Keratinocyte (primary cell): ENCODE measurements at places on chromosomes 1 and 21. TPM values are rescaled to one million over a fixed set of nuclear protein-coding genes. Genes with fewer than 3 reads are reported as not detected.
A peak's percentile ranks its signal among the peaks of the same experiment; 100 is the strongest.

DNA sequence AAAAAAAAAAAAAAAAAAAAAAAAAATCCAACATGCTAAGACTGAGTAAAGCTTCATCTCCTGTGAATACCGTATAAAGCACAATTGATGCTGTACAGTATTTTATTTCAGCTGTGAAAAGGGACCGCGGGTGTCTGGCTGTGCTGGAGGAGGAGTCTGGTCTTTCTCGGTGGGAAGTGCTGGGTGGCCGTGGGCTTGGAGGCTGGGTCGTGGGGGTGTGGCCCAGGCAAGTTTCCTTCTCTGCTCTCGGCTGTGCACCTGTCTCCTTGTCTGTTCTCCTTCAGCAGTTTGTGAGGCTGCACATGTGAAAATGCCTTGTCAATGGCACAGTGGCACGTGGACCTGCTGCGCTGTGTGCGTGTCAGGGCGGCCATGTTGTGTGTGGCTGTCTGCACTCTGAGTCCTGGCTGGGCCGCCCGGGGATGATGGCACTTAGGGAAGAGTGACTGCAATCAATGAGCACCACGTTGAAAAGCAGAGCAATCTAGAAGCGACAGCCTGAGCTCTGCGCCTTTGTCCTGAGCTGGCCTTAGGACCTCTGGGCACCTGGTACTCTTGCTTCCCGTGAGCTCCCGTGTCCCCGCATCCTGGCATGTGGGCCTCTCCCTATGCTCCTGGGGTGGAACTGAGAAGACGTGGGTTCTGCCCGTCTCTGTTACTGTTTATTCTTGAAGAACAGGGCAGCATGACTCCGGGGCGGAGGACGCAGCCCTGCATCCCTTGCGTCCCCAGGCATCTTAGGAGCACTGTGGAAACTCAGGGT lies 14.5 kb downstream of the AGPAT3 start:
- DNase-seq, result no peak

- no peak for DNase-seq
Measured at GRCh38 chr1:207977876-207978275, 67.0 kb upstream of the CD34 start.

- DNase-seq, result no peak
Measured at GRCh38 chr21:38810034-38810825, 4.5 kb downstream of the ETS2 start.

- DNase-seq, result no peak
Measured at GRCh38 chr21:25891596-25891995, 156.8 kb downstream of the GABPA start.

DNA sequence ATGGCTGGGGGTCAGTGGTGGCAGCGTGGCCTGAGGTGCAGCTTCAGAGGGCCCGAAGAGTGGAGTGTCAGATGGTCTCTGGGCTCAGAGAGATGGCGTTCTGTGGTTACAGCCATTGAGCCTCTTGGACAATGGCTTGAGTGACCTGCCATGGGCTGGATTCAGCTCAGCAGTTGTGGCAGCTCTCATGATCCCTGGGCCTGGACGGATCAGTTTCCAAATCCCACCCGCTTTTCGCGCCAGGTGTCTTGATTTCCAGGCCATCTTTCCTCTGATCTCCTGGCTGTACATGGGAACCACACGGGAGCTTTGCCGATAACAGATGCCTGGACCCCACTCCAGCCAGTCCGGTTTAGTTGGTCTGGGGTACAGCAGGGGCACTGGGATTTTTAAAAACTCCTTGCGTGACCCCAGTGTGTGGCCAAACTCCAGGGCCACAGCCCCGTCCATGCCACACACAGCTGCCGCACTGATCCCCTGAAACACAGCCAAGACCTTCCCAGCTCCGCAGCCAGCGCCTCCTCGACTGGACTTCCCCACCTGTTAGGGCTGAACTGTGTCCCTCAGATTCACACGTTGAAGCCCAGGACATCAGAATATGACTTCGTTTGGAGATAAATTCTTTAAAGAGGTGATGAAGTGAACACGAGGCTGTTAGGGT lies 67.9 kb downstream of the ATP5PO start:
- no peak for DNase-seq

- DNase-seq, result no peak
Measured at GRCh38 chr1:119937198-119937597, 40.9 kb upstream of the ADAM30 start.

DNA sequence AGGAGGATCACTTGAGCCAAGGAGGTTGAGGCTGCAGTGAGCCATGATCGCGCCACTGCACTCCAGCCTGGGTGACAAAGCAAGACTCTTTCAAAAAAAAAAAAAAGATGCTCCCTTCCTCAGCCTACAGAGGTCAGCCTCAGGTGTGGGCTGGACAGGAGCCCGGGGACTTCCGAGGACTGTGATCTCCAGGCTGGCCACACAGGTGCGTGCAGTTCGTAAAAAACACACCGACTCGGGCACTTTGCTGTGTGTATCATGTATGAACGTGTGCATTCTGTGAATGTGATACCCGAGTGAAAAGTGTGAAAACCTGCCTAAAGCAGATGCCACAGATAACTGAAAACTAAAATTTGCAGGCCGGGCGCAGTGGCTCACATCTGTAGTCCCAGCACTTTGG lies 8.4 kb upstream of the CCDC27 start:
- no peak for DNase-seq

DNA sequence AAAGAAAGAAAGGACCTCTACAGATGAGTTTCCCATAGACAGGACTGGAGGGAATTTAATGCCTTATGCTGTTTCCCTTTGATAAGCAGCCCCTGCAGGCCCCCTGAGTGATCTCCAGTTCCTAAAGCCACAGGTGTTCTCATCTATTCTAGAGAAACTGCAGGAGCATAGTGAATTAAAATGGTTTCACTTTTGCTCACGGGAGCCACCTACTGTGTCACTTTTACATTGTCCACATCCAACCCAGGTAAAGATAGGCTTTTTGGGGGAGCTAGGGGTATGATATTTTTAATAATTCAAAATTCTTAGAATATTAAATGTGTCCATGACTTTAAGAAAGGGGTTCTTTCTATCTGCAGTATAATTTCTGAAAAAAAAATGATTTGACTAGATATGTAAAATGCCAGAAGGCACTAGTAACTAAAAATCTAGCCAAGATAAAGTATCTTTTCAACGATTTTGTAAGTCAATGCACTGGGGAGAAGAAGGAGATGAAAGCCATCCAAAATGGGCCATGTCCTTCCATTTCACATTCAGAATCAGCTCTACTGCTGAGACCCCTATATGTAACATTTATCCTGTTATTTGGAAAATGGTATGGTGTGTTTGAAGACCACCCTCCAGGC lies 267.3 kb upstream of the DUSP10 start:
- no peak for DNase-seq

DNA sequence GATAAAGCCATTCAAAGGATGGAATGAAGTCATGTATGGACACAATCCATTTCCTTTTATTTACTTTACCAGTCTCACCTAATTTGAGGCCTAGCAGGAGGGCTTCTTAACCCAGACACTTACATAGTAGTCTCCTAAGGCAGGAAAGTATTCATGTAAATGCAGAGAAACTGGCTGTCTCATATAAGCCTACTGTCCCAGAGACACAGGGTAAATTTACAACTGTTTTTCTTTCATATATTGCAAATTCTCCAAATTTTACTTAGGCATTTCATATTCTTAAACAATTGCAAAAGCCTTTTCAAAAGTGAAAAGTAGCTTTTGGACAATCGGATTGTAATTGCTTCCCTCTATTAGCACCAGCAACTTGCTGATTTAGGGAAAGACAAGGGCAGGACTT lies 29.9 kb downstream of the SPAG17 start:
- DNase-seq, result no peak

GRCh38 chr1:2335721-2336455 lies 55.5 kb downstream of the MORN1 start:
- no peak for DNase-seq

- DNase-seq, result no peak
Measured at GRCh38 chr1:155128755-155129473, 1.2 kb downstream of the EFNA1 start.

GRCh38 chr1:181595234-181595633 lies 111.9 kb downstream of the CACNA1E start:
- DNase-seq, result no peak

DNA sequence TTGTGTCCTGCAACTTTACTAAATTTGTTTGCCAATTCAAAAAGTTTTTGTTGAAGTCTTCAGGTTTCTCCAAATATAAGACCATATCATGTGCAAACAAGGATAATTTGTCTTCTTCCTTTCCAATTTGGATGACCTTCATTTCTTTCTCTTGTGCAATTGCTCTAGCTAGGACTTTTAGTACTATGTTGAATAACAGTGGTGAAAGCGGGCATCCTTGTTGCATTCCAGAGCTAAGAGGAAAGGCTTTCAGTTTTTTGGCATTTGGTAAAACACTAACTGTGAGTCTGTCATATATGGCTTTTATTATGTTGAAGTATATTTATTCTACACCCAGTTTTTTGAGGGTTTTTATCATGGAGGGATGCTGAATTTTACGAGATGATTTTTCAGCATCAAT lies 630.0 kb upstream of the ADGRL2 start:
- DNase-seq, result no peak

DNA sequence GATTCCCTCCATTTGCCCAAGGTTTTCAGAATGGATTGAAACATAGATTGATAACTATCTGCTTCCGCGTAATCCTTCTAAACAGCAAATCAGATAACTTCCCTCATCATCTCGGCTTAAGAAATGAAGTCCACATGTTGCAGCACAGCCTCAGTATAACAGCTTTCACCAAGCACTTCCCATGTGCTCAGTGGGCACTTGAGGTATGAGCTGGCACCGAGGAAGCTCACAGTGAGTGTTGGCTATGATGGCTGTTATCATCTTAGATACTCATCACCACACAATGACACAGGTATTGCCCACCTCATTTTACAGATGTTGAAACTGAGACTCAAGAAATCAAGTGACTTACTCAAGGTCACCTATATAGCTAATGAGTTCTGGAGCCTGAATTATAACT lies 43.2 kb downstream of the RCSD1 start:
- no peak for DNase-seq

DNA sequence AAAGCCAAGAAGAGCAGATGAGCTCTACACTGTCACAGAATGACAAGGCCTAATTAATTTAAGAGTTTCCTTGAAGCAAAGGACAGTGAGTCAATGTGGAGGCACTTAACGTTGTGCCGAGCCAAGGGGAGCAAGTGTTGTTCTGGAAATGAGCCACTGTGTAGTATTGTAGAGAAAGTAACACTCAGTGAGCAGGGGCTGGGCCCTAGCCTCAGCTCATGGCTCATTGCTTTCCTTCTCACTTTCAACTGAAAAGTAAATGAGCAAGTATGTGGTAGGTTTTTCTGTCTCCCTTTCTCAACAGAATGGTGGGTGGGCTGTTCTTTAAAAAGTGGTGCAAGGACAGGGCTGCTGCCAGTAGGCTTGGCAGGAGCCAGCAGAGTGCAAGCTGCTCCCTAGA lies 11.8 kb upstream of the KIAA0040 start:
- no peak for DNase-seq

GRCh38 chr1:32816676-32817158 lies 441 bp downstream of the YARS1 start:
- peak; percentile 71 for DNase-seq

DNA sequence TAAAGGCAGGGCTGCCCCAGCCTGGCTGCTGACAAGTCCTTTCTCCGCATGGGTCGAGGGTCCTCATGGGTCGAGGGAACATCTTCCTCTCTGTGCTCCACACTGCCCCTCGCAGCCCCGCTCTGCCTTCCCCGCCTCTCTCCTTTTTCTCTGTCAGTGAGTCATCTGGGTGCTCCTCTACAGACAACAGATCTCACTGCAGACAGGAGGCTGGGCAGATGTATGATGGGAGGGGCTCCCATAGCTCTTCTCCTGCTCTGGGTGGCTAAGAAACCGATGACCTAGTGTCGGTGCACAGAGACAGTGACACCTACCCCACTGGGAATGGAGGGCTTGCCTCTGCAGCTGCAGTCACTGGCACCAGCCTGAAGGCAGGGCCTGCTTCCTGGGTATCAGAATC lies 5.5 kb downstream of the KCNA10 start:
- DNase-seq, result no peak

- DNase-seq, result no peak
Measured at GRCh38 chr1:41378999-41379737, 17.9 kb downstream of the FOXO6 start.

The ADAMTS1 gene
- 340 to 485 TPM (median 344 TPM) in 3 replicates for polyA plus RNA-seq

The TAL1 gene
- polyA plus RNA-seq, result not detected in 3 replicates

The RPL5 gene
- 1,742 to 2,236 TPM (median 1,934 TPM) in 3 replicates for polyA plus RNA-seq

The RIMKLA gene
- polyA plus RNA-seq, result not detected in 3 replicates

The TBCE gene
- 19.4 to 27.5 TPM (median 20.9 TPM) in 3 replicates for polyA plus RNA-seq

The PCSK9 gene
- 56.0 to 86.2 TPM (median 61.7 TPM) in 3 replicates for polyA plus RNA-seq
